ENCODE measurements at places on chromosomes 4 and X.

GRCh38 chrX:153967536-153968224 is 3.9 kb downstream of the HCFC1 start:
- DNase-seq: peak; percentile 50

- no peak for DNase-seq
These were observed 11.7 kb downstream of the RELL1 start for GRCh38 chr4:37674439-37674838.

GRCh38 chr4:90181644-90182043 is 54.5 kb downstream of the CCSER1 start:
- DNase-seq: no peak

- DNase-seq: peak; percentile 39
These were observed 10.4 kb downstream of the RELL1 start for GRCh38 chr4:37675587-37676290.

DNA sequence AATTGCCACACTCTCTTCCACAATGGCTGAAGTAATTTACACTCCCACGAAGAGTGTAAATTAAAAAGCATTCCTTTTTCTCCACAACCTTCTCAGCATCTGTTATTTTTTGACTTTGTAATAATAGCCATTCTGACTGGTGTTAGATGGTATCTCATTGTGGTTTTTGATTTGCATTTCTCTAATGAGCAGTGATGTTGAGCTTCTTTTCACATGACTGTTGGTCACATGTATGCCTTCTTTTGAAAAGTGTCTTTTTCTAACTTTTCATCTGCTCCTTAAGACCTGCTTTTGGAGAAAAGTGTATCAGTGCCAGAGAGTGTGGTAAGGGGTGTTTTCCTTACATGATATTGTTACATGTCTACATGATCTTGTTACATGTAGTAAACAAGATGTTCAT is 25.7 kb downstream of the GUCY1A1 start:
- DNase-seq: no peak

DNA sequence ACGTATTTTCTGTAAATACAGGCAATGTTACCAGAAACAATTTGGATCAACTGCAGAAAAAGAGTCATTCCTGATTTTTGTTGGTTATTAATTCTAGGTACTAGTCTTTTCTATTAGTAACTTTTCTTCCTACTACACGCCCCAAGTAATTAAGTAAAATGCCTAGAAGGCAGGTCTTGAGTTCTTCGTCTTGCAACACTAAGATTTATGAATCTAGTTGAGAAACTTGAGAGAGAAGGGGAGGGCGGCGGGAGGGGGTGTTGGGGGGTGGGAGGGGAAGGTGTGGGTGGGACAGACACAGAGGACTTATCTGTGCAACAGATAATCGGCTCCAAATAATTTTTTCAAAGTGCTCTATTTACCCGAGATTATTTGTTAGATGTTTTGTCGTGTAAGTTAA is 3.0 kb downstream of the RAP2C start:
- no peak for DNase-seq

GRCh38 chr4:73021634-73022033 is 47.9 kb downstream of the COX18 start:
- DNase-seq: no peak

DNA sequence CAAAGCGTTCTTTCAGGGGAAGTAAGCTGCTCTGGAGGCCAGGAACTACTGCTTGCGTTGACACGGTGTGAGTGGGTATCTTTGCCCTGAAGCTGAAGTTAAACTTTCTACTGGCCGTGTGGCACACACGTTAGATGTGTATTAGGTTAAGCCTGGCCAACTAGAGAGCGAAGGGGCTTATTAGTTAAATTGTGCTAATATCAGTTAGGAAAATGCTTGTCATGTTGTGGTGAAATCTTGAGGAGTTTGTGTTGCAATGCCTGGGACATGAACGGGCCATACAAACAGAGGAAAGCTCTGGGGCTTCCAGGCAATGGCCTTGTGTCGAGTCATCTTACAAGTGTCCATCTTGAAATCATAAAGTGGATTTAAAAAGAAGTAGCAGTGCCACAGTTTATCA is 62.6 kb downstream of the NSUN7 start:
- DNase-seq: no peak

DNA sequence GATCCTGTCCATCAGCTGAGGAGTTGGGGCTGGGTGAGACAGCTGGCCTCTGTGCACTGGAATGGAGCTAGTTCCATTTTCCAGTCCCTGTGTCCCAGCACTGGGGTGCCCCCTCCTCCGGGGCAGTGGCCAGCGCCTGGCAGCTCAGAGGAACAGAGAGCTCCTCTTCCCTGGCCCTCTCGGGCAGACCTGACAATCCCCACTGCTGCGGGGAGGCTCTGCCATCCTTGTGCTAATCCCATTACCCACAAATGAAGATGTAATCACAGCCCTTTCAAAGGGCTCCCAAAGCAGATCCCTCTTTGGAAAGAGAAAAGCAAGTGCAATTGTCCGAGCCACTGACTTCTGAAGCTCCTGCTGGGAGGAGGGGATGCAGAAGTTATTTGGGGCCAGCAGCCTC is 75.1 kb upstream of the MSX1 start:
- DNase-seq: no peak

DNA sequence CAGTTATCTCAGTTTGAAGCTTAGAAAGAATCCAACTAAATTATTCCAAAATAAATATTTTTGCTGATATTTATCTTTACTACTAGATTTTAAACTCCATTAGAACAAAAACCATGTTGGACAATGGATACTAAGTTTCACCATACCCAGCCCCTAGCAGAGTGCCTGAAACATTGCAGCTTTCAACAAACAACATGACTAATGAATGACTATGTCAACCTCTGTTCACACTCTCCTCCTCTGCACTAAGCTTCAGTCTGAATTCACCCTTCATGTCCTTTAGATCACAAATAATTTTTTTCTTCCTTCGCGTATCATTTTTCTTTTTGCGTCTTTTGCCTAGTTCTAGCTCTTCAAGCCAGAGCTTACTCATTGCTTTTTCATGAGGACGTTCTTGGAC is 315.2 kb downstream of the PCDH10 start:
- DNase-seq: no peak

DNA sequence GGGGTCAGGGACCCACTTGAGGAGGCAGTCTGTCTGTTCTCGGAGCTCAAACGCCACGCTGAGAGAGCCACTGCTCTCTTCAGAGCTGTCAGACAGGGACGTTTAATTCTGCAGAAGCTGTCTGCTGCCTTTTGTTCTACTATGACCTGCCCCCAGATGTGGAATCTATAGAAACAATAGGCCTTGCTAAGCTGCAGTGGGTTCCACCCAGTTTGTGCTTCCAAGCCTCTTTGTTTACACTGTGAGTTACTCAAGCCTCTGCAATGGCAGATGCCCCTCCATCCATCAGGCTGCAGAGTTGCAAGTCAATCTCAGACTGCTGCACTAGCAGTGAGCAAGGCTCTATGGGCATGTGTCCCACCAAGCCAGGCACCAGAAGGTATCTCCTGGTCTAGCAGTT is 158.1 kb downstream of the DTHD1 start:
- no peak for DNase-seq

DNA sequence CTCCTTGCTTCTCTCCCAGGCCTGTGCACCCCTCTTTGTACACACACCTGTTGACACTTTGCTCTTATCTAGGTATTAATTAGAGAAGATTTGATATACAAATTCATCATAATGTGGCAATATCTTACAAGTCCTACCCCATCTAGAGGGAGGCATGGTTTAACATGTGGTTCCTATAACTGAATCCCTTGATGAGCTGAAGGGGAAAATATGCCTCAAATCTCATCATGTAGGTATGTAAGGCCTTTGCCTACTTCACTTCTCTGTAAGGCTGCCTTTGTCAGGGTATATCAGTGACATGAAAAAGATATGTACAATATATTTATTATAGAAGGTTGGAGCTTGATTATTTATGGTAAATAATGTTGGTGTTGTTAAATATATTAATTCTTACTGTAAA is 31.9 kb downstream of the HTR2C start:
- DNase-seq: no peak

DNA sequence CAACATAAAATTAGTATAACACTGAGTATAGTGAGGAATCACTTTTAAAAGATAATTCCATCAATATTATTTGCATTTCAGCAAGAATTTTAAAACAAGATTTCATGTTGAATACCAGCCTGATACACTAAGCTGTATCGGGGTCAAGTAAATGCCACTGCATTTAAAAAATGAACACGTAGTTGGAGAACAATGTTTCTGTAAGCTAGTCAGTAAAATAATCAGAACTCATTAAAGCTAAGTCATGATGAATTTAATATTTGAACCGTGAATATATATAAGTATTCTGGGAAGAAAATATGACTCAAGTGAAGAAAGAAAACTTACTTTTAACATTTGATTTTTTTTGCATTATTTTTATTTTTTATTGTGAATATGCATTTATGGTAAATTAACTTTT is 611.0 kb upstream of the PABPC4L start:
- no peak for DNase-seq

GRCh38 chr4:130233377-130234047 is 1137.6 kb downstream of the C4orf33 start:
- peak; percentile 1 for DNase-seq

DNA sequence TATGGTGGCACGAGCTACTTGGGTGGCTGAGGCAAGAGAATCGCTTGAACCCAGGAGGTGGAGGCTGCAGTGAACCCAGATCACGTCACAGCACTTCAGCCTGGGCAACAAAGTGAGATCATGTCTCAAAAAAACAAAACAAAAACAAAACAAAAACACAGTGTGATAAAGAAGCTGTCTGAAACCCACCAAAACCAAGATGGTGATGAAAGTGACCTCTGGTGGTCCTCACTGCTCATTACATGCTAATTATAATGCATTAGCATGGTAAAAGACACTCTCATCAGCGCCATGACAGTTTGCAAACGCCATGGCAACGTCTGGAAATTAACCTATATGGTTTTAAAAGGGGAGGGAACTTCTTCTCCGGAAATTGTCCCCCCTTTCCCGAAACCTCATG is 29.4 kb upstream of the OPHN1 start:
- peak; percentile 23 for DNase-seq

DNA sequence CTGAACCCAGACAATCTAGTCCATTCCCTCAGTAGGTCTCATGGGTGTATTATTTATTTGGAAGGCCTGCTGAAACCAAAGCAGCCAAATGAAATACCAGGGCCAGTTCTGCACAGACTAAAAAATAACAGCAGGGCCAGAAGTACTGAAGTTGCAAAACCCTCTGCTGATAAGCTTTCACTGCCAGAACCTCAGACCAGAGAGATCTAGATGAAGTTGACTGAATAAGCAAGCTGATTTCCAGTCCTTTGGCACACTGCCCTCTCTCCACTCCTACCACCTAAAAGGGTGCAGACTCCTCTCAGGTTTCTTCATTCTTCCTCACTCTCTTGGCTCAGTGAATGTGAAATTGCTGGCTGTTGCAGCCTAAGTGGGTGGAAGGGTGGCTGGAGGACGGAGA is 276.7 kb upstream of the KLF3 start:
- no peak for DNase-seq

GRCh38 chr4:159206427-159206871 is 103.6 kb downstream of the RAPGEF2 start:
- DNase-seq: no peak

GRCh38 chr4:70958681-70959080 is 34.8 kb upstream of the DCK start:
- no peak for DNase-seq

- DNase-seq: no peak
These were observed 358.2 kb upstream of the NR3C2 start for GRCh38 chr4:148800336-148800885.

GRCh38 chr4:184503869-184504300 is 29.5 kb upstream of the IRF2 start:
- DNase-seq: peak; percentile 29

DNA sequence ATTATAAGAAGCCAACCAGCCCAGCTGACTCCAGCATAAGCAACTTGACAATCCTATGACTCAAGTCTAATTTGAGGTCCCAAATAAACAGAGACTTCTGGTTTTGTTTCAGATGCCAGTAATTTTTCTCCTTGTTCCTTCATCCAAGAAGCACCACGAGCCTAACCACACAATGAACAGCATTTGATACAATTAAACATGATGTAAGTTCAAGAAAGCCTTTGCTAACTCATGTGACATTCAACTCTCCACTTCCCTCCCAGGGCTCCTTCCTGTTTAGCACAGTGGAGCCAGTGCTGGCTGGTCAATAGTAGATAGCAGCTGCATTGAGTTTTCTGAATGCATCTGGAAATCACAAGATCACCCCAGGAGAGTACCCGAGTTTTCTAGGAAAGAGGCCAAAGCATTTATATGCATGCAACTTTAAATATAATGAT is 206.3 kb downstream of the ARHGAP24 start:
- DNase-seq: no peak

DNA sequence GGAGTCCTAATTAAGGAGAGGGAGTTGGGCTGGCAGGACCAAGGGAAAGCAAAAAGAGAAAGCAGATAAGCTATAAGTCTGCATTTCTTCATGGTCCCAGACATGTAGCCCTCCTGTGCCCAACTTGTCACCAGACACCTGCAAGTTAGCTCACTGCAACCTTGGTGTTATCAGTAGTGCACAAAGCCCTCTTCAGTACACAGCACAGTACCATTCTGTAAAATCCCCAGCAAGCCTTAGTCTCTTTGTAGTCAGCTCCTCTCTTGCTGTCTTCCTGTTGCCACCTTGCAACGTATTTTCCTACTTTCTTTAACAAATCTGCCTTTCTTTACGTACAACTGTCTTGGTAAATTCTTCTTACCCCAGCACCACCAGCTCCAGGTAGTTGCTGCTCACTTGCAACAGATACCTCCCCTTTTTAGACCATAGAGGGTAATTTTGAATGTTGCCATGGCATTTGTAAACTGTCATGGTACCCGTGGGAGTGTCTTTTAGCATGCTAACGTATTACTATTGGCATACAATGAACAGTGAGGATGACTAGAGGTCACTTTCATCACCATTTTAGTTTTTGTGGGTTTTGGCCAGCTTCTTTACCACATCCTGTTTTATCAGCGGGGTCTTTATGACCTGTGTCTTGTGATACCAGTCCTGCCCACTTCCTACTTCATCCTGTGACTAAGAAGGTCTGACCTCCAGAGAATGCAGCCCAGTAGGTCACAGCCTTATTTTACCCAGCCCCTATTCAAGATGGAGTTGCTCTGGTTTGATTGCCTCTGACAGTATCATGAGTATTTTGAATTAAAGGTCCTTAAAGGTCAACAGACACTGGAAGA is 28.3 kb upstream of the AP1S2 start:
- no peak for DNase-seq

- DNase-seq: no peak
These were observed 69.6 kb downstream of the ABLIM2 start for GRCh38 chr4:8088966-8089491.
